ENCODE measurements at places on chromosomes 11 and 22.
A peak's percentile ranks its signal among the peaks of the same experiment; 100 is the strongest.

- DNase-seq = no peak
Observed at GRCh38 chr11:76628408-76628947, 42.1 kb downstream of the LRRC32 start.

DNA sequence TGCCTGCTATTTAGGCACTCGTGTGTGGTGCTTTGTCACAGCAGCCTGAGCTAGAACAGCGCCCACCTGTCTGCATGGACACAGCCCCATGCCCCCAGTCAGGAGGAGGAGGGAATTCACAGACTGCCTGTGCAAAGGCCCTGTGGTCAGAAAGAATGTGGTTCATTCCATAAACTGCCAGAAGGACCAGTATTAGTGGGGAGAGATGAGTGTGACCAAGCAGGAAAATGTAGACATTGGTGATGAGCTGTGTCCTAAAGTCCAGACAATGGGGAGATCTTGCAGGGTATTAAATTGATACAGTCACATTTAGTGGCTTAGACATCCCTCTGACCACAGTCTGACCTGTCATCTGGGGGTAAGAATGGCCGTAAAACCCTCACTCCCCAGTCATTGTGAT lies 83.7 kb upstream of the LINC01488 start:
- DNase-seq = no peak

- no peak for DNase-seq
Observed at GRCh38 chr11:16454289-16454863, 98.0 kb upstream of the SOX6 start.

DNA sequence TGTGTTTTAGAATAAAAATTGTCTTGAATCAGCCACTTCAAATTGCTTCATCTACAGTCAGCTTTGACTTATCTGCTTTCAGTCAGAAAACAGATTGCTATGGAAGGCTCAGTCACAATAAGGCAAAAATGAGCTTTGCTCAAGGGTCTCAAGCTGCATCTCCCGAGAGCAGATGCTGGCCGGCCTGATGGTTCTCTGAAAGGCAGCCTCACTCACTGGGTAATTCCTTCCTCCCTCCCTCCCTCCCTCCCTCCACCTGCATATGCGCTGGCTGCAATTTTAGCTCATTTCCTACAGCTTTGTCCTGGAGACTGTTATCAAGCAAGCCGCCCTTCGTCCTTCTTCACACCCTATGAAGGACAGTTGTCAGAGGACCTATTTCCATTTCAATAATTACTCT lies 1.6 kb upstream of the IZUMO1R start:
- DNase-seq = no peak

DNA sequence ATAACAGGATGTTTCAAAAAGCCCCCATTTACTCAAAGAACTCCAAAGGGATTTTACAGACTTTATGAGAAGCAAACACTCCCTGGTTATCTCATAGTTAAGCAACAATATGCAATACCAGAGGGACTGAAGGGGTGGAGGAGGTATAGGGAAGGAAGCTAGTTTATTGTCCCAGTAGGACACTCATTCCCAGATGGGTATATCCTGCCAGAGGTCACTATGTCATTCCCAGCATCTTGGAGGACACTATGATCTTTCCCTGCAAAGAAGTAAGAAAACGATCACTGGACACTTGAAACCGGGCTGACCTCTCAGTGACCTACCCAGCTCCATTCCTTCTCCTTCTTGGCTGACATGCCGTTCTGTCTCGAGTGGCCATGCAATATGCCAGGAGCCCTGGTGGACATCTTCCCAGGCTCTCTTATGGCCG lies 114.5 kb downstream of the NAT10 start:
- no peak for DNase-seq

DNA sequence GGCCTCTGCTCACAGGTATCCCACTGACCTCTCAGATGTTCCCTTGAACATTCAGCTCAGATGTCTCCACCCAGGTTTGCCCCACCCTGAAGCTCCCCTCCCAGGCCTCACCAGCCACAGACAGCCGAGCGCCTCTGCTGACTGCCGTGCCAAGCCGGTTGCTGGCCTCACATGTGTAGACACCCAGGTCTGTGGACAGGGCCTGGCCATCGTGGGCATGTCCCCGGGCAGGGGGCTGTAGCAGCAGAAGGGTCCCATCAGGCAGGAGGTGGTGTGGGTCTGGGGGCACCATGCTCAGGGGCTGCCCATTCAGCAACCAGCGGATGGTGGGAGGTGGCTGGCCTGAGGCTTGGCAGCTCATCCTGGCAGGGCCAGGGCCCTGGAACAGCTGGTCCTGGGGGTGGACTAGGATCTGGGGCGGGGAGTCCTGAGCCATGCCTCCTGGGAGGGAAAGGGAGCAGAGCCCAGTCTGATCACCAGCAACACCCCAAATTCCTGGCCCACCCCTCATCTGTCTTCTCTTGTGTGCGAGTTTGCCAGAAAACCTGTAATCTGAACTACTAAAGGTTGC lies 759 bp downstream of the ROBO4 start:
- DNase-seq = no peak

DNA sequence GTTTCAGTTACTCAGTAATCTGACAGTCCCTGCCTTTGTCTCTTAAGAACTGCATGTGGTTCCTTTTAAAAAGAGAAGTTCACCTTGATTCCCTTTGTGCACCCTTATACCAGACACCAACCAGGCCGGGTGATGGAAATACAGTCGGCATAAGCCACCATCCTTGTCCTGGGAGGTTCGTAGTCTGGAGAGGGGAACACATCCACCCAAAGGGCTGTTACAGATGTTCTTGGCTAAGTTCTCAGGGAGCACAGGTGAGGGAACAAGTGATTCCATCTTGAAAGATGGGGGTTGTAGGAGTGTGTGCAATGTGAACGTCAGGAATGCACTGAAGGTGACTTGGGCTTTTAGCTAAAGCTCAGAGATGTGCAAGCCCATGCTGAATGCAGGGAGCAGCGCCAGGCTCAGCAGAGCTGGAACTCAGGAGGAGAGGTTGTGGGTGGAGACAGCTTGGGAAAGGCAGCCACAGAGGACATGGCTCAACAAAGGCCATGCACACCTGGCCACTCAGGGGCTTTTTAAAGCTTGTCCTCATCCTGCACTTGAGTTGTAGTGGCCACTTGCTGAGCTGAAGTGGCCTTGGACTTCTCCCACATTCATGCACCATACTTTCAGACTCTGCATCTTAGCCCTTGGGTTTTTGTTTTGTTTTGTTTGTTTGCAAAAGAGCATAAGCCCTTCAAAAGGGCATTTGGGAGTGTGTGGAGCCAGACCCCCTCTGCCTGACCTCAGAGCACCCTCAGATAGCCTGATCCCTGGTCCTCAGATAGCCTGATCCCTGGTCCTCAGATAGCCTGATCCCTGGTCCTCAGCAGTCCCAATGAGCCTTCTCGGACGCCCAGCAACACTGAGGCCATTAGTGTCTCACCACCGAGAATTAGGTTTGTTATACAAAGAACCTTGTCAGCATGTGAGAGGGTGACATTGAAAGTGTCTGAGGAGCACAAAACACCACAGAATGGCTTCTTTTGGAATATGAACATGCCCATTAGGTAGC lies 12.7 kb upstream of the TMA7B start:
- DNase-seq = no peak

DNA sequence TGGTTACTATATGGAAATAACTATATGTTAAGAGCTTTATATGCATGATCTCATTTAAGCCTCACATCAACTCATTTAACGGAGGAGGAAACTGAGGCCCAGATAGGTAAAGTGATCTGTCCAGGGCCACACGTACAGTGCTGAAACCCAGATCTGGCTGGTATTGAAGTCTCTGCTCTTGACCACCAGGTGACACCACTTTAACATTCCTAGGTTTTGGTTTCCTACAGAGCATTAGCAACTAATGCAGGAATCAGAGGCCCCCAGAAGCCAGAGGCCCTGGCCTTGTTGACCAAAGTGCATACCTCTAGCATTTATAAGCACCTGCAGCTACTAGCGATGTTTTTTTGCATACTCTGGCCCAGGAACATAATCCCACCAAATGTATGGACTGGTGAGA lies 12.9 kb upstream of the LIMK2 start:
- no peak for DNase-seq

DNA sequence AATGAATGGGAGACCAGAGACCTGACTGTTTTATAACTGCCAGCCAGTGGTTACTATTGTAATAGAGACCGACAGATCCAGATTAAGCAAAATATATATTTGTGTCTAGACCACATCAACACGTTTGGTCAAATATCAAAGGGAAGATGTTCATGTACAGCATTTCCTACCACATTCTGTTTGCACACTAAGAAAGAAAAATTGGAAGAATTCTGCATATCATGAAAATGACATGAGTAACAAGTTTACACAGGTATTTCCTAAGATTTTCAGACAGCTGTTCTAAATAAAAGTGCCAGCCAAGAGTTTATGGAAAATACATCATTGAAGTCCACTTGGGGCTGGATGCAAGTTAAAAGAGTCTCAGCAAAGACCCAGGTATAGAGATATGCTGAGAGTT lies 145.5 kb upstream of the ANO3 start:
- no peak for DNase-seq

- no peak for DNase-seq
Observed at GRCh38 chr11:128516886-128517285, 70.5 kb downstream of the ETS1 start.

DNA sequence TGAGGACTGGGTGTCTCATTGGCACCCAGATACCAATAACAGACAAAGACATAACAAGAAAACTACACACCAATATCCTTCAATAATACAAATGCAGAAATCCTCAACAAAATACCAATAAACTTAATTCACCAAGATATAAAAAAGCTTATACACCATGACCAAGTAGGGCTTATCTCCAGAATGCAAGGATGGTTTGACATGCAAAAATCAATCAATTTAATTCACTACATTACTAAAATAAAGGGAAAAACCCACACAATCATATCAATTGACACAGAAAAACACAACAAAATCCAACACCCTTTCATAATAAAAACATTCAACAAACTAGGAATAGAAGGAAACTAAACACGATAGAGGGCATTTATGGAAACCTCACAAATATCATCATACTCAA lies 40.6 kb downstream of the LHFPL7 start:
- no peak for DNase-seq

GRCh38 chr11:32016111-32016510 lies 74.8 kb upstream of the RCN1 start:
- no peak for DNase-seq

GRCh38 chr11:77669848-77670511 lies 32.4 kb upstream of the CLNS1A start:
- DNase-seq = no peak

DNA sequence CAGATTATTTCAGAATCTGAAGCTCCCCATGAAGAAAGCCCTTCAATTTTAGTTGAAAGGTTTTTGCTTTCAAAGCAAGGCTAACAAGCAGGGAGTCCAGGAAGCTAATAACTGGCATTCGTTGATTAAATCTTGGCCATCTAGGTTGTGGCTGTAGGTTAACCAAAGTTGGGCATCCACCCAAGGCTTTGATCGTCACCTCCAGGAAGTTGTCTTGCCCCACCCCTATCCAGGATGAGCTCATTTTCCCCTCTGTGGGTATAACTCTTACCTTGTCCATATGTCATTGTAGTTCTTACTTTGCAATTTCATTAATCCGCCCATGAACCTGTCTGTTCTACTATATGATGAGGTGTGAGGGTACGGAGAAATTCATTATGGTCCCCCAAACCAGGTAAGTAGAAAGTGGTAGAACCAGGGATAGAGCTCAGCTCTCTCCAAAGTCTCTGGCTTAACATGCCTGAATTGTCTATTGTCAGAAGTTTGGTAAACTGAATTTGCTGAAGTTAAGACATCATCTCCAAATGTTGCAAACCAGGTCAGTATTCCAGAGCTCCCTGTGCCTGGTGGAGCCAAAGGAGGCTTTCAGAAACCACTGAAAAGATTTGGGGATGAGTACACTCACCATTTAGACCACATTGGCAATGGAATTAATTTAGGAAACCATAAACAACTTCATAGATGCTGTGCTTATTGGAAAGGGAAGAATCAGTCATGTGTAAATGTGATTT lies 97.1 kb downstream of the CD44 start:
- peak; percentile 72 for DNase-seq

- DNase-seq = no peak
Observed at GRCh38 chr22:44658311-44658953, 43.6 kb upstream of the PRR5 start.

- DNase-seq = no peak
Observed at GRCh38 chr11:25159341-25159740, 662.5 kb downstream of the LUZP2 start.

DNA sequence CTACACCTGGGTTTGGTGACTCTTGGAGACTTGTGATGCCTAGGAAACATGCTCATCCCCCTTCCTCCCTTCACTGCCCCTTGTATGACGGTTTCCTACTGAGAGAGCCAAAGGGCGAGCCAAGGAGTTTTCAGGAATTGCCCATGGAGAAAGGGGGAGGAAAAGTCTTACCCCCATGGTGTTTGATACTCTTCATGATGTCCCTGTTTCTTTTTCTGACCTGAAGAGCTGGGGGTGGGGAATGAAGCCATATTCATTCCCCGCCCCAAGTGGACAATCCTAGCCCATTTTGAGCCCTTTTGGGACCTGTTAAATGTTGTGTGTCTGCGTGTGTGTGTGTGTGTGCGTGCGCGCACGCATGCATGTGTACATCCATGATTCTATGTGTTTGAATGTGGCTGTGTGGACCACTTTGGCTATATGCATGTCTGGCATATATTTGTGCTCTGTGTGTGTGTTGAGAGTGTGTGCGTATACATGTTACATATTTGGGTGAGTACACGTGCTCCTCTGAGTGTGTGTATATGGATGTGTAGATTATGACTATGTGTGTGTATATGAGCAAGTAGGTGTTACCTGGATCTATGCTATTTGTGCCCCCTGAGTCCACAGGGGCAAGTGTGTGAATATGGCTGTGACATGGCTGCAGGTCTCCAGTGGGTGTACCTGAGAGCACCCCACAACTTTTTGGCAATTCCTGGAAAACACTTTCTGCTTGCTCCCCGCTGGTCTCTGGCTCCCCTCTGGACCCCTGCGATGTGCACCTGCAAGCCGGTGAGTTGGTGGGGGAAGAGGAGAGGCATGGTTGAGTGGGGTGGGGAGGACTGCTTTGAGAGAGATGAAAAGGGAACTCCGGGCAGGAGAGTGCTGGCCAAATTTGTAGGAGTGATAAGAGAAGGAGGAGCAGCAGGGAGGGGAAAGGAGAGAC lies 24.6 kb downstream of the OTOG start:
- no peak for DNase-seq

DNA sequence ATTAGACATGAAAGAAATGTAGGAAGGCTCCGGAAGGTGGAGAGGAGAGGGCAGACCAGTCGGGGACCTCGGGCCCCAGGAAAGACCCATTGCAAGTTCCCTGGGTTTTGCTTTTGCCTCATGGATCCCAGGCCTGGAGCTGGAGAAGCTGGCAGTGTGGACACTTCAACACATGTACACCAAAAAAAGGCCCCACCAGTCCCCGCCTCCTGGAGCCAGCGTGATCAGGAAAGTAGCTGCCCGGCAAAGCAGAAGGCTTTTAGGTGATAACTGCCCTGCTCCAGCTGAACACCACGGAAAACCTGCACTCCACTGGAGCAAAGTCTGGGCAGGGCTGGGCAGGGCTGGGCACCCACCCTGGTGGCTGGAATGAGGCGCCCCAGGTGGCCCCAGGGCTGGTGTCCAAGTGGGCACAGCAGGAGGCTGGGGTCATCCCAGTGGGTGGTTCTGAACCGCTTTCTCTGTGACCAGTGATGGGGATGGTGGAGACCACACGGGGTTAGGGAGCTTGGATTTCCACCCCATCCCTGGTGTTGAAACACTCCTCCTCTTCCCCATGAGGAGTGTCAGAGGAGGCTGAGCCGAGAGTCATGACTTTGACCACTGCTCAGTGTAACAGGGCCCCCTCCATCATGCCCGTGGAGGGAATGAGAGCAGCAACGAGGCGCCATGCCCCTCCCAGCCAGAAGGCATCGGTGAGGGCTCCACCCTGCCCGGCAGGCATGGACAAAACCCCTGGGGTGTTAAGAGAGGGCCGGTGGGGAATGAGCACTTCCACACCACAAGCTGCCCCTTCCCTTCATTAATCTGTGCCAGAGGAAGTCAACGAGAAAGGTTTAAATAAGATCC lies 16.9 kb upstream of the MUC5AC start:
- DNase-seq = no peak

All from kidney epithelial cell (primary cell).